ENCODE measurements at places on chromosomes 3 and 15. TPM values are rescaled to one million over a fixed set of nuclear protein-coding genes. Genes with fewer than 3 reads are reported as not detected.

The NPTN gene
- 138 TPM for total RNA-seq

The PPP1R14D gene
- total RNA-seq: 0.53 TPM

The PLA2G4B gene
- total RNA-seq: 13.8 TPM

- H3K27ac ChIP-seq: no peak within 1 kb of the TSS
- H3K4me1 ChIP-seq: peaks cover 13% of the 10 kb centered on the region
- H3K27me3 ChIP-seq: no peaks in the 10 kb centered on the region
- H3K4me3 ChIP-seq: peak within 1 kb of the TSS; percentile 61
- no peaks in the 10 kb centered on the region for H3K36me3 ChIP-seq
- DNase-seq: peak; percentile 64
These were observed at the start of gene ANKDD1A for GRCh38 chr15:64911311-64912186. Gene ANKDD1A (plus strand): TSS chr15:64911902. CDS start chr15:64911931, 29 bp downstream.

GRCh38 chr3:124203292-124203691 is 211.4 kb upstream of the ROPN1 start:
- no peak overlapping the region for H3K4me3 ChIP-seq
- no peaks in the 10 kb centered on the region for H3K36me3 ChIP-seq
- DNase-seq: no peak
- peaks cover 15% of the 10 kb centered on the region for H3K4me1 ChIP-seq

- H3K36me3 ChIP-seq: no peaks in the 10 kb centered on the region
- no peak for DNase-seq
- H3K4me3 ChIP-seq: no peak overlapping the region
- no peaks in the 10 kb centered on the region for H3K4me1 ChIP-seq
- H3K27ac ChIP-seq: no peak overlapping the region
These were observed 122.6 kb downstream of the AQP9 start for GRCh38 chr15:58260725-58261267.

DNA sequence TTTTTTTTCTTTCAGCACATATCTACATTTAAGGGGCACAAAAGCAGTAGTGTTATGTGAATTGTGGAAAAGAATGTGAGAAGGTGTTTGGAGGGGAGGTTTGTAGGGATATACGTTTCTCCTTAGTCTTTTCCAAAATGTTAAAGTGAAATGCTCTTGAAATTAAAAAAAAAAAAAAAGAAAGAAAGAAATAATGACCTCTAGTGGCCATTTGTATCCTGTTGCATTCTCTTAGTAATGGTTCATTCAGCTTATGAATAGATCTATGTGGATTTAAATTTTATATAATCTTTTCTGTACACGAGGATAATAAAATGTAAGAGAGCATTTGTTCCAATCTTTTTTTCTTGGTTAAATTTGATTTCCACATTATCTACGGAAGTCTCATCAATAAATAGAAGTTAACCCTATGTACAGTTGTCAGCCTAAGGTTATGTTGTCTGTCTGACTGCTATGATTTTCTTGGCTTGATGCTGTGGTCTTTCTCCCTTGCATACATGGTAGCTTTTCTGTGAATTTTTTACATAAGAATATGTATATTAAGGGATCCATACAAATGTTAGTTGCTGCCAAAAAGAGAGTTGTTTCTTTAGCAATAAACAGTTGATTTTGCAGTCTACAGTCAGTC is 1.7 kb downstream of the P2RY13 start:
- peak overlapping the region; percentile 59 for H3K27ac ChIP-seq
- no peak for DNase-seq
- peaks cover 11% of the 10 kb centered on the region for H3K4me1 ChIP-seq
- no peaks in the 10 kb centered on the region for H3K36me3 ChIP-seq
- no peaks in the 10 kb centered on the region for H3K27me3 ChIP-seq

DNA sequence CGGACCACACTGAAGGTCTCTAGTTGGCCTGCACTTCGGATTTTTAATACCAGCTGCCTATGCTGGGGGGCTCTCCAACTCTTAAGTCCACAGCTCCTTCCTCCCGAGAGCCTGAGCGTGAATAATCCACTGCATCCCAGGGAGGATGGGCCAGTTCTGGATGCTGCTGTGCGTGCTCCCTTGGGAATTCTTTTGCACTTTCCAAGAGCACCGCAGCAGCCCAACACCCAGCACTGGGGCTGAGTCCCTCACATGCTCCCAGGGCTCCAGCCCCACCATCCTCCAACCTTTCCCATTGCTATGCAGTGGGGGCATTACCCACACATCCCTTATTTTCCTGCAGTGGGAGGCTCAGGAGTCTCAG is 136.4 kb upstream of the IQSEC1 start:
- peaks cover 3% of the 10 kb centered on the region for H3K27me3 ChIP-seq
- DNase-seq: no peak
- no peaks in the 10 kb centered on the region for H3K36me3 ChIP-seq

GRCh38 chr3:13477943-13478342 is 2.2 kb upstream of the HDAC11 start:
- peaks cover 3% of the 10 kb centered on the region for H3K27me3 ChIP-seq
- no peaks in the 10 kb centered on the region for H3K36me3 ChIP-seq
- H3K4me3 ChIP-seq: no peak overlapping the region
- H3K4me1 ChIP-seq: peaks cover 18% of the 10 kb centered on the region

- H3K27ac ChIP-seq: no peak overlapping the region
- H3K27me3 ChIP-seq: no peaks in the 10 kb centered on the region
- no peaks in the 10 kb centered on the region for H3K4me1 ChIP-seq
These were observed 213.6 kb downstream of the GAP43 start for GRCh38 chr3:115836944-115837343.

DNA sequence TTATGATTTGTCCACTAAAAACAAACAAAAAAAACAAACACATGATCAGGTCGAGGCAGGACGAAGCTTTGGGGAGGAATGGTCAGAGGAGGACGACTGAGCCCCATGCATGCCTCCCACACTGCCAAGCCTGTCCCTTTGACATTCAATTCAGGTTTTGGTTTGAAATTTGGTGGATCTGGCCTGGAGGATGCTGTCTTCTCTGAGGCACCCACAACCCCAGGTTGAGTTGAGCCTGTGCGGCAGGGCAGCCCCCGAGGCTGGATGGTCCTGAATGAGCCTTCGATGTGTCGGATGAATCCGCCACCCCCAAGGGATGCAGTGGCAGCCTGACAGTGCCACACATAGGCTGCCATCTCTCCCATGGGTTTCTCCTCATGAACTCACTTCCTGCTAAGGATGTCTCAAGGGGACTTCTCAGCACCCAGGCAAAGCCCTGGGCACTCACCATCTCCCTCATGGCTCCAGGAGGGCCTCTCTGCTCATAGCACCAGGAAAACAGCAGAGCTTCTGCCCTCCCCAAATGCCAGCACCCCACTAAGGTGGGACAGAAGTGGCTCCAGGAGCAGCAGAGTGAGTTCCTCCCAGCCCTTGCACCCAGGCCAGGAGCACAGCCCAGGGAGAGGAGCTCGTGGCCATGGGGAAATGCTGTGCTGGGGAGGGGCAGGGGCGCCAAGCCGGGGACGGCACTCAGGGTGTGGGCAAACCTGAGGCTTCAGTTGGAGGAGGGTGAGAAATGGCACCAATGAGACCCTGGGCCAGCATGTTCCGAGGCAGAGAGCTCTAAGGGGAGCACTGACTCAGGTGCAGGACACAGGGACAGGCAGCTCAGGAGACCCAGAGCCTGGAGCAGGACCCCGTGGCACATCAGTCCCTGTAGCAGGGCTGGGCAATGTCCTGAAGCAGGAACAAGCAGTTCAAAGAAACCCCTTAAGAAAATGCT is 18.5 kb downstream of the PRR23E start:
- no peak for DNase-seq
- H3K36me3 ChIP-seq: no peaks in the 10 kb centered on the region
- H3K27ac ChIP-seq: no peak overlapping the region
- H3K4me3 ChIP-seq: no peak overlapping the region
- H3K4me1 ChIP-seq: no peaks in the 10 kb centered on the region
- H3K27me3 ChIP-seq: peaks cover 6% of the 10 kb centered on the region

- no peaks in the 10 kb centered on the region for H3K36me3 ChIP-seq
These were observed 125.6 kb upstream of the RASGRP1 start for GRCh38 chr15:38690216-38690615.

DNA sequence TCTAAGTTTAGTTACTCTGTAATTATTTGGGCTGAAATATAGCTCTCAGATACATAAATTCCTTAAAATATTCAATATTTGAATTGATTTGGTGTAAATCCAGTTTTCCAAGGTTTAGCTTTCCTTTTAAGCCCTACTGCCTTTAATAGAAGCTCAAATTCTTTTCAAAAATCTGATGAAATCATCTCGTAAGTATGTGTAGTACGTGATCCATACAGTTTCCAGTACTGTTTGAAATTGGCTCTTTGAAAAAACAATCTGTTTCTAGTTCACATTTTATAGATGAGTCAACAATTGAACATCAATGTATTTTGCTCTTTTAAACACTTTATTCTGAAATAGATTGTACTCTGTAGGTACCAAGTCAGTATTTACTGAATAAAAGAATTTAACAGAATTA is 84.2 kb downstream of the LRRC49 start:
- no peak for DNase-seq
- no peaks in the 10 kb centered on the region for H3K4me1 ChIP-seq
- H3K36me3 ChIP-seq: no peaks in the 10 kb centered on the region

DNA sequence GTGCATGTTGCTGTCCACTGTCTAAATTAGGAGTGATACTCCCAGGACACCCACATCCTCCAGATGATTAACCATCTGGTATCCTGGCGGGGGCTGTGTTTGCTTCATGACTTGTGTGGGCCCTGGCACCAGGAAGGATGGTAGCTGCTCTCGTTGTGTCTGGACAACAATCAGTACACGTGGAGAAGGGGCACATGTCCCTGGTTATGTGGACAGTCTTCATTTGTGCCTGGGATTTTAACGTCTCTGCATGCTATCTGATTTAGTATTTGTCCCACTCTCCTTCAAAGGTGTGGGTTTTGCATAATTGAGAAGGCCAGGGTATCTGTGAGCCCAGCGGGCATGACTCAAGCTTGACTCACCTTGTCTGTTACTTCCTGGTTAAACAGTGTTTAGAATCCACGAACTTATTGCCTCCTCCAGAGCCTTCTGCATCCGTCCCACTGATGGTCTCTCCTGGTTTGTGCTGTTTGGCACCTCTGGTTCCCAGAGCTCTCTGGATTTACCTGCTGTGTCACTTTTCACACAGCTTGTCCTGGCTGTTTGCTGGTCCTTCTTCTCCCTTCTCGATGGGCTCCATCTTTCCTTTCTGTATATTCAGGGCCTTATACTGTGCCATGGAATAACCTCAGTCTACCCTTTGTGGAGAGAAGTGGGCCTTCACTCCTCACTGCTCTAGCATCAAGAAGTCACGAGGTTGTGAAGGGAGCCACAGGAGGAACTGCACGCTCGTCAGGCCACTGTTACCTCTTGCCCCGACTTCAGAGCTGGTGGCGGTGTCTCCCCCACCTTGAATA is 32.5 kb downstream of the ARNT2 start:
- no peak overlapping the region for H3K27ac ChIP-seq
- no peaks in the 10 kb centered on the region for H3K36me3 ChIP-seq
- no peak for DNase-seq
- peaks cover 3% of the 10 kb centered on the region for H3K27me3 ChIP-seq
- no peak overlapping the region for H3K4me3 ChIP-seq
- no peaks in the 10 kb centered on the region for H3K4me1 ChIP-seq

GRCh38 chr15:73686781-73687256 is 2.6 kb downstream of the CD276 start:
- no peaks in the 10 kb centered on the region for H3K36me3 ChIP-seq
- H3K27ac ChIP-seq: no peak overlapping the region
- no peak for DNase-seq

DNA sequence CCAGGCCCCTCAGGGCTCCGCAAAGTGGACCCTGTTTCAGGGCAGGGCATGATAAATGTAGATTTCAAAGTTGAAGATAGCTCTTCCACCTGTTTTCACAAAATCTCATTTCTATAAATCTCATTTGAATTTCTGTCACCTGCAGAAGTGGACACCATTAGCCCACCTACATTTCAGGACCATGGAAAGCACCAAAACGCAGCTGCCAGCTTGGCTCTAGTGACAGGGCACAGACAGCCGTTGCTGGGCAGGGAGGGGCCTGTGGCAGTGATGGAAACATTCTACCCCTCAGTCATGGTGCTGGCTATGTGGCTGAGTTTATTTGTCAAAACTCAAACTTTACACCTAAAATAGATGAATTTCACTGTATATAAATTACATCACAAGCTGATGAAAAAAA is 40.4 kb downstream of the PRR23E start:
- no peak for DNase-seq
- no peak overlapping the region for H3K27ac ChIP-seq
- no peaks in the 10 kb centered on the region for H3K27me3 ChIP-seq
- H3K4me3 ChIP-seq: no peak overlapping the region

DNA sequence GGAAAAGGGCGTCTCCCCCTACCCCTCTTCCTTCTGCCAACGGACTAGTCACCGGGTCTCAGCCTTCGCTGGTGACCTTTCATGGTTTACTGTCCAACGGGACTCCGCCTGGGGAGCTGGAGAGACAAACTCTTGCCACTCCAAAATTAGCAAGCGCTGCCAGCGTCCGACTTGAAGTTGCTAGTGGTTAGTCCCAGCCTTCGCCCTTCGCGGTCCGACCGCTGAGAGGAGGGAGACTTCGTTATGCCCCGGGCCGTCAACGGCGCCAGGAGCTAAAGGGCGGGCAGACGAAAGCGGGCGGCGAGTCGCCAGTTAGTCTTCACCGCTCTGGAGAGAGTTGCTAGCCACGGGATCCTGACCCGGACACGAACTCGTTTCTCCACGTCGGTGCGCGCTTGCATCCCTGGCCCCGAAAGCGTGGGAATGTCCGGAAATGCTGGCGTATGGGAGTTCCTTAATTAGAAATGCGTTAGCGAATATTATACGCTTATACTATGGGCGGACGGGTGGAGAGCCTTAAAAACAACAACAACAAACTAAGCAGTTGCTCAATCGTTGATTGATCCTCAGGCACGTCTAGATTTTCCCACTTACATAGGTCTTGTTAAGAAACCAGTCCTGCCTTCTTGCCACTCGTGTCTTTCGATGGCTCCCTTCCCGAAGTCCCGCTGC is 716 bp downstream of the SMC4 start:
- peak overlapping the region; percentile 88 for H3K27ac ChIP-seq
- peak overlapping the region; percentile 81 for H3K4me3 ChIP-seq
- H3K36me3 ChIP-seq: peaks cover 6% of the 10 kb centered on the region
- peaks cover 37% of the 10 kb centered on the region for H3K4me1 ChIP-seq
- DNase-seq: peak; percentile 68

Data from lower lobe of right lung (tissue), 2 donors.